ENCODE measurements at places on chromosomes 6 and 20.

DNA sequence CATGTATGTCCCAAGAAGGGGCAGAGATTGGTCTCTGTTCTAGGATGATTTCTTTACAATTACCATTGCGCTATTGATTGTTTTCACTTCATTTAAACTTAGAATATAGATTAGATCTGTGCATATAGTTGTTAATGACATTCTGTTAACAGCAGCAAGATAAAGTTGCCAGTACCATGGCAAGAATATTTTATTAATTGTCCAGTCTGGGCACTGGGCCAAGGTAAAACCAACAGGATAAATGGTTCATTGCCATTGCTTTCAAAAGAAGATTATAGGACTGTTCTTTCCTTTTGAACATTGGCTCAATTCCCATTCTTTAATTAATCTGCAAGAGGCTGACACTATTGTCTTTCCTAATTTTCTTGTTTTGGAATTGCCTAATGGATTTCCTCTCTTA lies 592.4 kb downstream of the RFPL4B start:
- no peak for DNase-seq

DNA sequence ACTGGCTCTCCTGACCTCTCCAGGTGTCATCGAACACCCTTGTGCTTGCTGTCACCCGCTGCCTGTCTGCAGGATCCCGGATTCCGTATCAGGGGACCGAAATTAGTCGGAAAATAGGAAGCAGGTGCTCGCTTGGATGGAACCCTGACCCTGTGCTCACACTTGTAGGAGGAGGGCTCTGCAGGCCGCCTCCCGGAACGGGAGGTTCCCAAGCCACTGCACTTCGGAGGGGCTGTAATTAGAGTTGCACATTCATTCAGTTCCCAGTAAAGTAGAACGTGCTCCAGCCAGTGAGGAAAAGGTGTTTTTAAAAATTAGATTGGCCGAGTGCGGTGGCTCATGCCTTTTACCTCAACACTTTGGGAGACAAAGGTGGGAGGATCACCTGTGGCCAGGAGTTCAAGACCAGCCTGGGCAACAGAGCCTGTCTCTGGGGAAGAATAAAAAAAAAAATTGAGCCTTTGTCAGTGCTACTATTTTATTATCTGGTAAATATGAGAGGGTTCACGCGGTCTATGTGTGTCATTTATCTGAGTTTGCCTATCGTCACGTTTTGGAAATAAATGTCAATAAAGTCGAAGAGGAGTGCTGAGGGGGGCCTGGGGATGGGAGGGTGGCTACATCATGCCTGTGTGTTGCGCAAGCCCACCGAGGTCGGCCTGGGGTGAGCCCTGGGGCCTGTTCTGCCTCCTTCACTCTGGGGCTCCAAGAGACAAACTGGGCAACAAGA lies 1.5 kb upstream of the GMEB2 start:
- DNase-seq: peak; percentile 18

GRCh38 chr20:53161473-53161872 lies 189.3 kb downstream of the TSHZ2 start:
- no peak for DNase-seq

DNA sequence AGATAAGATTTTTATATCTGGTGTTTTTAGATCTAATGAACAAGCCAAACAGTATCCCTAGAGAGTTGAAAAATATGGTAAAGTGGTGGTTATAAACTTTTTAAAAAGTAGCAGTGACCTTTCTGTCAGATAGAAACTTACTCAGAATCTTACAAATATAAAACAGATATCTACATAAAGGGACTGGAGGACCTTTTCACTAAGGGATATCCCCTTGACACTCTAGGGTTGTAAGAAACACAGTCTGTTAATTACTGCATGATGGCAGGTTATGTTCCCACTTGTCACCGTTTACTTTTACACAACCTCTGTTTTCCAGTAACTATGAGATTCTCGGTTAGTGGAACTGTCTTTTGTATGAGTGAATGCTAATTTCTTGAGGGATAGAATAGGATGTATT lies 11.5 kb downstream of the CFAP206 start:
- no peak for DNase-seq

GRCh38 chr6:6414931-6415330 lies 94.5 kb upstream of the F13A1 start:
- DNase-seq: no peak

DNA sequence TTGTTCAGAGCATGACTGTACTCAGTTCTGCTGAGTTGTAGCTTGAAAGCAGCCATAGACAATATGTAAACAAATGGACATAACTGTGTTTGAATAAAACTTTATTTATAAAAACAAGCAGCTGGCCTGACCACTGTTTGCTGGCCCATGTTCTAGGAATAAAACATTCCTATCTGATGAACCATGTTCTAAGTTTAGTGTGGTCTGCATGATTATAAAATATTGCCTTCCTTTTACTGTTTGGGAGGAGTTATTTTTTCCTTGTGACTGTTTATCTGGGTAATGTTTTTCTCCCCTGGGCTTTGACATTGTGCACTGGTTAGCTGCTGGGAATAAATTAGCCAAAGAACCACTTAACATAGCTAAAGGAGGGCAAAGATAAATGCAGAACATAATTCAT lies 55.1 kb downstream of the CDS2 start:
- no peak for DNase-seq

- DNase-seq: no peak
These were observed 46.4 kb downstream of the PSMG4 start for GRCh38 chr6:3305216-3305565.

GRCh38 chr6:85764844-85765243 lies 122.2 kb upstream of the SYNCRIP start:
- no peak for DNase-seq

GRCh38 chr6:167268683-167269280 lies 22.3 kb upstream of the UNC93A start:
- DNase-seq: no peak

GRCh38 chr6:164929408-164929977 lies 379.9 kb downstream of the C6orf118 start:
- DNase-seq: no peak

DNA sequence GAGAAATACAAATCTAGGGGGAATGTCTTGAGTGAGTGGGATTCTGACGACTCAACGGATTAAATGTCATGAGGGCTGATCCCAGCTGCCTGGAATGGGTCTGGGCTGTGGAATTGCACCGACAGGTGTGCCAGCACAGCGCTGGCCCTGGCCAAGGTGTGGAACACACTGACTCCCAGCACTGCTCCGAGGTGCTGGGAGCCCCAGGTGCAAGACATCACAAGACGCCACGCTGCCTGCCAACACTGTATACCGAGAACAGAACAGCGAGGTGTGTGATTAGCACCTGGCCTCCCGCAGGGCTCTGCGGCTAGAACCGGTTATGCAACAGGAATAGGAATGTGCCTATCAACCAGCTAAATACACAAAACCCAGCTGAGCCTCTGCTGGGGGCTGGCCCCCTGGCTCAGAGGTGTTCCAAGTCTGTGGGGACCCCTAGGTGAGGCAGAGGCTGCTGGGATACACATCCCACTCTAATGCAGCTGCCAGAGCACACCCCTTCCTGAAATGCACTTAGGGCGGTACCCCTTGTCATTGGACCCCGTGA lies 24.8 kb upstream of the APMAP start:
- no peak for DNase-seq

- no peak for DNase-seq
These were observed 8.9 kb upstream of the TRIM38 start for GRCh38 chr6:25953733-25954132.

GRCh38 chr6:42084889-42085288 lies 34.6 kb downstream of the TAF8 start:
- DNase-seq: no peak

DNA sequence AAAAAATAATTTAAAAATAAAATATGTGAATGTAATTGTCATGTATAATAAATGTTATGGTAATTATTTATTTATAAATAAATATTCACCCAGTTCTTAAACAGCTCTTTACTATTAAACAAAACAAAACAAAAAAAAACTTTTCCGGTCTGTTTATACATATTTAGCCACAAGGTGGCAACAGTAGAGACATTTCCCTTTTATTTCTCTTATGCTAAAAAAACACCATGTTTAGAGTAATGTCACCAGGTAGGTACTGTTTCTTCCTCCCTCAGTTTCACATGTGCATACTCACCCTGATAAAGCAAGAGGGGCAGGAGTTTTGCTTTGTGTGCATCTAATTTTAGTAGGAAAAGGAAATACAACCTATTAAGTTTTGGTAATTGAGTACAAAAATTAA lies 610.4 kb upstream of the IMPG1 start:
- DNase-seq: no peak

GRCh38 chr6:6994796-6995195 lies 113.0 kb upstream of the RREB1 start:
- DNase-seq: no peak

DNA sequence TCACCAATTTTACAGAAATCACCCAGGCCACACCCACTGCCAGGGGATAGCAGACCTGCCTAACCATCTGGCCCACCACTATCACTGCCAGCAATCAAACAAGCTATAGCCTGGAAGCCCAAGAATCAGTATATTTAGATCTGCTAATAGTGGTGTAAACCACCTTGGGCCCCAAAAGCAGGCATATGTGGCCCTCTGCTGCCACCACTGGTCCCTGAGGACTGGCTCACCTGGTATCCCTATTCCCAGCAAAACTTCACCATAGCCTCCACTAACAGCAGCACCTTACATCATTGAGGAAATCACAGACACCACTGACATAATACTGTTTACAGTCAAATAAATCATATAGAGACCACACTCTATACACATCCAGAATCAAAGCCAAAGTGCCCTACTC lies 880.4 kb upstream of the MAN1A1 start:
- no peak for DNase-seq

- no peak for DNase-seq
These were observed 60.2 kb upstream of the L3MBTL3 start for GRCh38 chr6:129957941-129958898.

DNA sequence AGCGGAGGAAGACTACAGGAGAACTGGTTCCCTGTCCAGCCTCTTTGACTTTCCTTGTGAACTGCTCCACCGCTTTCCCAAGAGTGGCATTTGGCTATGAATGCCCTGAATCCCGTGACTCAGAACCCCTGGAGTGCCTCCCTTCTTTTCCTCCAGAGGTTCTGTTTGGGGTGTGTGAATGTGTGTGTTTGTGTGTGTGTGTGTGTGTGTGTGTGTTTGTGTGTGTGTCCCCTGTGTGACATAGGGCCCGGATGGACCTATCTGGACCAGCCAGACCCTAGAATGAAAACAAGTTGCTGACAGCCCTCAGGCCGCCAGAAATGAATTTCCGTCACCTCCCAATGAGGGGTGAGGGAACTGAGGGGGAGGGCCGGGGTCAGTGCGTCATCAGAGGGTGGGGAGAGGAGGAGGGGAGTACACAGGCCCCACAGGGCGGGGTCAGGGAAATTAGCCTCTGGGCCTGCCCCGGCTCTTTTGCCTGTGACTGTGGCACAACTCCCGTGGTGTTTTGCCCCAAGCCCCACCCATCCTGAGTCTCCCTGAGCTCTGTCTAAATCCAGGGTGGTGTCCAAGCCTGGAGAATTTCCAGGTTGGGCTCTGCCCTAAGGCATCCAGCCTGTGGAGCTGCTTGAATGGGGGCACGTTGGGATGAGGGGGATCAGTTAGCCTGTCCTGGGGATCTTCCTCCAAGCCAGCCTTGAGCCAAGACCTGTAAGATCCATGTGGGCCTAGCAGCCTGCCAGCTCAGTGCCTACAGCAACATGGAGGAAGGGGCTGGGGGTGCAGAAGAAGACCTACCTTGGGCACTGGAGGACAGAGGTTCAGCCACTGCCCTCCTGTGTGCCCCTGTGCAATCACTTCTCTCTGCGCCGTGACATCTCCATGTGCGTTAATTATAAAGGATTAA lies 15.2 kb upstream of the MRPS18A start:
- DNase-seq: no peak

DNA sequence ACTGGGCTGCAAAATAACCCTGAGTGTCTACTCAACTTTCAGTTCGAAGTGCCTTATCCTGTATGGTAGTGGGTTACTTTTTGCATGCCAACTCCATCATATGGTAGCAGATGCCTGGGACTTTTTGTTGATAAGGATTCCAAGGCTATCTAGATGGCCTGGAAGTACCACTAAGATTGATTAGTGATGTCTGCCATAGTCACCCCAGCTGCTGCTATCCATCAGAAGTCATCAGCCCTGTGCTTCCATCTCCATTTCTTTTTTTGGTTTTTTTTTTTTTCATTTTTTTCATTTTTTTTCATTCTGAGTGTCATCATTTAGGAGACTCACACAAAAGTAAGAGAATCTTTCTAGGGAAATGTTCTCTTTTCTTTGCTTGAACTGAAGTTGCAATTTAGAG lies 217.4 kb upstream of the PLCB4 start:
- DNase-seq: no peak

- peak; percentile 13 for DNase-seq
These were observed 19.7 kb downstream of the FAM217A start for GRCh38 chr6:4059115-4059777.

GRCh38 chr20:36951979-36952738 lies 651 bp upstream of the SAMHD1 start:
- no peak for DNase-seq

DNA sequence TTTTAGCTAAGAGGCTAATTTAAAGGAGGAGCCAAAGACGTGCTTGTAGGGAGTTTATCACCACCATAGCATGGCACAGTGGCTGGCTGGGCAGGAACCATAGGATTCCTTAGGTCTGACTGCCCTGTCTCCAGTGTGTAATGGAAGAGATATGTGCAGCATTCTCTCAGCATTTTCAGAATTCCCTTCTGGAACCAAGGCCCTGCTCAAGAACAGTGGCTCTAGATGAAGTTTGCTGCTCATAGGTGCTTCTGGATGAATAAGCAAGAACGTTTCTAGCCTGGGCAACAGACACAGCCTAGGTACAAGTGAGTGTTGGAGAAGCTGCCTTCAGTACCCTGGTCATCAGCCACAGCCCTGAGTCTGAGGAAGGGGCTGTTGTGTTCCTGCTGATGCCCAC lies 69.1 kb downstream of the LCA5 start:
- DNase-seq: no peak

All from effector CD8-positive, alpha-beta T cell (primary cell).